ENCODE measurements at places on chromosomes 3 and 15.

GRCh38 chr3:129025108-129025507, 24.0 kb downstream of the EFCC1 start:
- DNase-seq, result peak; percentile 75

DNA sequence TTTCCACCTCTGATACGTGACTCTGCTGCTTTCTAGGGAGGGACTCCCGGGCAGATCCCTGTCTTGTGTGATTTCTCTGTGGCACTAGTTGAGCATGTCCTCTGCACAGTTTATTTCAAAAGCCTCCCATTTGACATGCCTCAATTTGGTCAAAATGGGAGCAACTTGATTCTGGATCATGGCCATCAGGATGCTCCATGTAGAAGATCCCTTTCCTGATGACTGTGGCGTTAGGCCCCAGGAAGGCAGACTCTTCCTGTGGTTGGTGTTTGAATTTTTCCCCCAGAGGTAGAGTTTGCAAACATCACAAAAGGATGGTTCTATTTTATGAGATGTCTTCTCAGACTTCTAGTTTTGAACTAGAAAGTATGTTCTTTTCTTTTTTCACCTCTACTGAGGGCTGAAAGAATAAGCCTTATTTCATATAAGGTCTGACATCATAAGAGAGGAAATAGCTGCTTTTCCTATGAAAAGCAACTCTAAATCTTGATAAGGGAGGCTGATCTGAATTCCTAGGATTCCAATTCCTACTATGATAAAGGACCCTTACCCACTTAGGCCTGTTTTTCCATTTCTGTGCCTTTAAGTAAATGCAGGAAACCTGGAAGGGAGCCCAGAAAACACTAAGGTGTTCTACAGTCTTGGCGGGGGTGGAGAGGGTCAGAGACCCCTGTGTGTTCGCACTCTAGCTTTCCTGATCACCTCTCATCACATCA, 243.8 kb upstream of the CHRM5 start:
- DNase-seq, result no peak

GRCh38 chr15:38796589-38796988, 232.0 kb upstream of the RASGRP1 start:
- no peak for DNase-seq

DNA sequence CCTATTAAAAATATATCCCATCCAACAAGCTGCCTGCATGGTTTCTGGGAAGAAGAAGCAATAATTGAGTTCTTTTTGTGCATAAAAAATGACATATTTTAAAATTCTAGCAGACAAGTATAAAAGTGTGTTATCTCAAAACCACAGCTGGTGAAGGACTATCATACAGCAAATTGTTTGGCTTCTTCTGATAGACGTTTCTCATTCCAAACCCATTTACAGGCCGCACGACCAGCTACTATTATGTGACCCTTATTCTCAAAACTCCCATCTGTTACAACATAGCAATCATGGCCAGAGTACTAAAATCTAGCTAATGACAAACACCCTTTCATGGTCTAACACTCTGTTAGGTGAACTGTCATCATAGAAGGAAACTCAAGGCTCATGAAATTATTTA, 21.7 kb downstream of the ETFA start:
- DNase-seq, result no peak

GRCh38 chr15:45457220-45457619, 65.3 kb downstream of the SLC30A4 start:
- no peak for DNase-seq

DNA sequence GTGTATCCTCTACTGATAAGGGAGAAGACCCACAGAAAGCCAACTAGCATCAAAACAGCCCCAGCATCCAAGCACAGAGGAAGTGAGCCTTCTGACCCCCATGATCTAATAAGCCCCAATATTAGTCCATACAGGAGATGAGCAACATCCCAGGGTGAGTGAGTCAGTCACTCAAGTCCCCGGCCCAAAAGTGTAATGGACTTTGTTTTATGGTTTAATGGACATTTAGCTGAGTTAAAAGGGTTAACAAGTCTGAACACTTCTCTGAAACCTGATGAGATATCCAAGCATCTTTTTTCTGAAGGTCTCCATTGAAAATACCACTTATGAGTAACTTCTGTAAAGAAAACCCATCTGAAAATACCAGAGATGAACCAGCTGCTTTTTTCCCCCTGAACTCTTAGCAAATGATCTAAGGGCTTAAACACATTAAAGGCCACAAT, 115.6 kb downstream of the GREM1 start:
- no peak for DNase-seq

- DNase-seq, result no peak
Measured at GRCh38 chr3:37937156-37937555, 53.4 kb upstream of the VILL start.

GRCh38 chr15:33638453-33638852, 327.7 kb downstream of the RYR3 start:
- DNase-seq, result no peak

GRCh38 chr3:72907731-72908620, 20.1 kb downstream of the GXYLT2 start:
- DNase-seq, result no peak

DNA sequence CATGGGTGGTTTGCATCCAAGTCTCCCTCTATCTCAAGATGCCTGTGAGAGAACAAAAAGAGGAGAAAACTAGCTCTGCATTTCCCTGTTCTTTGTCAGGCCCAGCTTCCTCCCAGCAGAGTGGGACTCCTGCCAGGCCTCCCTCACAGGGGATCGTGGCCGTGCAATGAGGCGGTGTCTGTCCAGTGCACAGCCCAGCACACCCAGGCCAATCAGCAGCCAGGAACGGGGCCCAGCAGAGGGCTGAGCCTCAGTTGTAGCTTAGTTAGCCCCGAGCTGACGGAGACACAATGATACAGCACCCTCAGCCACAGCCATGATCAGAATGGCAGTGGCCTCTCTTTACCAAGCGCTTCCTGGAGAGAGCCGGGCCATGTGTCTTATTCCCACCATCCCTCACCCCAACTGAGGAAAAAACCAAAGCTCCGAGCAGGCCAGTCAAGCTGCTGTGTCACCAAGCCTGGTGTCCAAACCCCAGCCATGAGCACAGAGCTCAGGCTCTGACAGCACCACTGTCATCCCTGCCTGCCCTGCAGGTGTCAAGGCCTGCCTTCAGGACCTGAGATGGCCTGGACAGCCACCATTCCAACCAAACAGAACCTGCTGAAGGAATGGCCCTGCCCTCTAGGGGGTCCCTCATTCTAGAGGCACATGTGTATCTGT, 71.1 kb downstream of the DNAJB8 start:
- DNase-seq, result no peak

- DNase-seq, result no peak
Measured at GRCh38 chr3:176740906-176741663, 456.2 kb downstream of the TBL1XR1 start.

- no peak for DNase-seq
Measured at GRCh38 chr3:149555927-149556326, 81.4 kb downstream of the TM4SF4 start.

DNA sequence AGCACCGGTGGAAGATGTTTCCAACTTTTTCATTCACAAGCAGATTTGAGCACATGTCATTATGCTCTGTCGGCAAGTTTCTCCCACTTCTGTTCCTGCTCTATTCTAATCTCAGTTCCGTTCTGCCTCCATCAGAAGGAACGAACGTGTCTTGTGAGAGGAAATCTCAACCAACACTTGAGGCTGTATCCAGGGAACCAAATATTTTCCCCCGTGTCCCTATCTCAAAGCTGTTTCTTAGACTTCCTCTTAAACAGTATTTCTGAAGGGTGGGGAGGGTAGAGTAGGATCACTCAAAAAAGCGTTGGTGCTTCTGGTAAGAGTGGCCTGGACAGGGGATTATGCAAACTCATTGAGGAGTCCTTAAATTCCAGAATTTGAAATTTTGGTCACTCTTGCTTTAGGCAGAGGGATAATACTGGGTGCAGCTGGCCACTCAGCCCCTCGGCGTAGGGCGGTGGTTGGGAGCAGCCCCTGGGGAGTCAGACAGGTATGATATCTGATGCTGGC, 54.9 kb downstream of the FRMD4B start:
- no peak for DNase-seq

GRCh38 chr3:62911526-62911925, 36.3 kb upstream of the CADPS start:
- no peak for DNase-seq

DNA sequence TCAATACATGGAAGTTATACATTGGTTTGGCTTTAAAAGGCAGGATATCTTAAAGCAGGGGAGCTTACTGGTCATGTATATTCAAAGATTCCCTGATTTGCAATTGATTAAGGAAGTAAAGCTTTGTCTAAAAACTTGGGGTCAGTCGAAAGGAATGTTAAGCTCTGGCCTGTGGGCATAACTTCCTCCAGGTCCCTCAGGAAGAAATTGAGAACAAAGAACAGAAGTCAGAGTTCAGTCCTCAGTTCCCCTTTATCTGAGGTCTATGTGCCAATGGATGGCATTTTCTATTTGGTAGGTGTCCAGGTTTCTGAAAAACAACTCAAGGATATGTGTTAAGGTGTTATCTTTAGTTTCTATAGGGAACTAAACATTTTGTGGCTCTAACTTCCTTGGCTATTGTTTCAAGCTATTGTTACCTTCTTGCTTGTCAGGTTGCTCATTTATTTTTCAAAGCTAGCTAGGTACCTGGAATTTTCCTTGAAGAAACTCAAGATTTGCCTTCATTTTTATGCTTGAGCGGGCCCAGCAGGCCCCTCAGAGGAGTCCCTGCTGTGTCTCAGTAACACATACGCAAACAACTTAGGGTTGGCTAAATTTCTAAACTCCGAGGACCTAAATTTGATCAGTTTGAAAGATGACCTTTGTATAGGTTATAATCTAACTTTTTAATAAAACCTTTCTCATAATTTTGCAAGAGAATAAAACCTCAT, 135.0 kb upstream of the UBE2E2 start:
- DNase-seq, result no peak

GRCh38 chr3:64270142-64270865, 45.0 kb upstream of the PRICKLE2 start:
- DNase-seq, result no peak

GRCh38 chr3:108552267-108553159, 36.7 kb downstream of the CIP2A start:
- DNase-seq, result no peak

DNA sequence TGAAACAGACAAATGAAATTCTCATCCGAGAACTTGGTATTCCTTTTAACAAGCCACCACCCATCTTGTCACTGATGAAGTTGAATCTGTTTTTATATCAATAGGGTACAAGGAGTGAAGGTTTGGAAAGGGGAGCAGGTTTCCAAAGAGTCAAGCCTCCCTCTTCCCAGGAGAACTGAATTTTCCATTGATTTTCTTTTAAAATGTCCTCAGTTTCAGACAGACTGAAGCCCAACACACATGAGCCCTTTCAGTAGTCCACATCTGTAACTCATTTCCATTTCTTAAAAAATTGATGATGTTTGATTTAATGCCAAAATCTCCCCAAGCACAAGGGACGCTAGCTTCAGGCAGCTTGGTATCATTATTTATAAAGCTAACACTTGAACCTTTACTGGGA, 187.7 kb downstream of the FOXB1 start:
- DNase-seq, result no peak

GRCh38 chr15:90840157-90840855, 28.1 kb upstream of the FURIN start:
- DNase-seq, result no peak

GRCh38 chr3:72439321-72440183, 408.7 kb downstream of the SHQ1 start:
- DNase-seq, result no peak

GRCh38 chr3:49339581-49339940, 292 bp downstream of the USP4 start:
- DNase-seq, result no peak

GRCh38 chr3:71307991-71308697, 275.4 kb downstream of the FOXP1 start:
- no peak for DNase-seq

GRCh38 chr3:81217101-81217500, 544.3 kb downstream of the GBE1 start:
- DNase-seq, result no peak

DNA sequence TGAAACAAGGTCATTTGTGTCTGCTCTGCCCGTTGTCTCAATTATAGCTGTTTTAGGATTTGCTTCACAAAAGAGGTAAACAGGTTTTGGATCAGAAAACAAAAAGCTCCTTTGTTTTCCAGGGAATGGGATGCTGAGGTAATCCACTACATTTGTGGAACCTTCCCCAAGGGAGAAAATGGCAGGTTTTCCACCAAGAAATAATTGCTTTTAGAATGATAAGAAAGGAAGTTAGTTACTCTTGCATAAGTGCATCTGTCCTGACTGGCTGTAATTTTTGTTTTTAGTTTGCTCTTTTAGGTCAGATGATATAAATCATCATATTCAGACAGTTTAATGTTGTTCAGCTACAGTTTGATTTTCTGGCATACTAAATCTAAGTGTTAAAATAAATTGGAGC, 198.5 kb upstream of the COL8A1 start:
- no peak for DNase-seq

DNA sequence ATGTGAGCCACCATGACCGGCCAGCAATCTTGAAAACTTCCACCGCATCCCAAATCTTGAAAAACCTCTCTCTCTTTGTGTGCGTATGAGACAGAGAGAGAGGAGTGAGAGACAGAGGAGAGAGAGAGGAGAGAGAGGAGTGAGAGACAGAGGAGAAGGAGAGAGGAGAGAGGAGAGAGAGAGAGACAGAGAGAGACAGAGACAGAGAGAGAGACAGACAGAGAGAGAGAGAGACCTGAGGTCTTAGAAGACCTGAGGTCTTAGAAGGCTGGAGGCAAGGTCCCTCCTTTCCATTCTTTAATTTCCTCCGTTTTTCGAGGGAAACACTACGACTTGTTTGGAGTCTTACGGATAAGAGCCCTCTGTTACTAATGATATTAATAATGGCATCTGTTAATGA, 39.5 kb downstream of the TMEM40 start:
- DNase-seq, result no peak

DNA sequence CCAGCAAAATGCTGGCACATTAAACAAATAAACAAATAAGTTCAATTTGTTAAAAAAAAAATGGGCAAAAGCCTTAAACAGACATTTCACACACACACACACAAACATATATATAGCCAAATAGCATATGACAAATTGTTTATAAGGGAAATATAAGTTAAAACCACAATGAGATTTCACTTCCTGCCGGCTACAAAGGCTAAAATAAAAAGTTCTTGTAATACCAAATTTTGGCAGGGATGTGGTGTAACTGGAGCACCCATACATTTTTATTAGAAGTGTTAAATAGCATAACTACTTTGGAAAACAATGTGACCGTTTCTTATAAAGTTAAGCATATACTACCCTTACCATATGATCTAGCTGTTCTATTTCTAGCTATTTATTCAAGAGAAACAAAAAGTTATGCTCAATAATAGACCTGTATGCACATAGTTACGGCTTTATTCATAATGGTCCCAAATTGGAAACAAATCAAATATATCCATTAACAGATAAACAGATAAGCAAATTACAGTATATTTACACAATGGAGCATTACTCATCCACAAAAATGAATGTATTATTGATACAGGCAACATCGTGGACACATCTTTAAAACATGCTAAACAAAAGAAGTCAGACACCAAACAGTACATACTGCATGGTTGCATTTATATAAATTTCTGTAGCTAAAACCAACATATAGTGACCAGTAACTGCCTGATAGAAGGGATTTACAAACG, 93.9 kb downstream of the EOMES start:
- DNase-seq, result no peak
